ENCODE measurements at places on chromosomes 16 and 17.
A peak's percentile ranks its signal among the peaks of the same experiment; 100 is the strongest.

DNA sequence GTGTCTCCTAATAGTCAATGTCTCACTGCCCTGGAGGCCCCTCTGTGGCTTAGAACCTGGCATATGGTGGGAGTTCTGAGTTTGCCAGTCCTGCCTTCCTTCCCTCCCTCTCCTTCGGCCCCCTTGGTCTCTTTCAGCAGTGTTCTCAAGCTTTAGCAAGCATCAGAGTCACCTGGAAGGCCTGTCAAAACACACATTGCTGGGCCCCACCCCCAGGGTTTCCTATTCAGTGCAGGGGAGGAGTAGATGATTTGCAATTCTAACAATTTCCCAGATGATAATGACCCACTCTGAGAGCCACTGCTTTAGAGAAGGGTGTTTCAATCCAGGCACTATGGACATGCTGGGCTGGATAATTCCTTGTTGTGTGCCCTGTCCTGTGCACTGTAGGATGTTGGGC is 26.4 kb upstream of the TMEM220 start:
- DNase-seq = no peak

DNA sequence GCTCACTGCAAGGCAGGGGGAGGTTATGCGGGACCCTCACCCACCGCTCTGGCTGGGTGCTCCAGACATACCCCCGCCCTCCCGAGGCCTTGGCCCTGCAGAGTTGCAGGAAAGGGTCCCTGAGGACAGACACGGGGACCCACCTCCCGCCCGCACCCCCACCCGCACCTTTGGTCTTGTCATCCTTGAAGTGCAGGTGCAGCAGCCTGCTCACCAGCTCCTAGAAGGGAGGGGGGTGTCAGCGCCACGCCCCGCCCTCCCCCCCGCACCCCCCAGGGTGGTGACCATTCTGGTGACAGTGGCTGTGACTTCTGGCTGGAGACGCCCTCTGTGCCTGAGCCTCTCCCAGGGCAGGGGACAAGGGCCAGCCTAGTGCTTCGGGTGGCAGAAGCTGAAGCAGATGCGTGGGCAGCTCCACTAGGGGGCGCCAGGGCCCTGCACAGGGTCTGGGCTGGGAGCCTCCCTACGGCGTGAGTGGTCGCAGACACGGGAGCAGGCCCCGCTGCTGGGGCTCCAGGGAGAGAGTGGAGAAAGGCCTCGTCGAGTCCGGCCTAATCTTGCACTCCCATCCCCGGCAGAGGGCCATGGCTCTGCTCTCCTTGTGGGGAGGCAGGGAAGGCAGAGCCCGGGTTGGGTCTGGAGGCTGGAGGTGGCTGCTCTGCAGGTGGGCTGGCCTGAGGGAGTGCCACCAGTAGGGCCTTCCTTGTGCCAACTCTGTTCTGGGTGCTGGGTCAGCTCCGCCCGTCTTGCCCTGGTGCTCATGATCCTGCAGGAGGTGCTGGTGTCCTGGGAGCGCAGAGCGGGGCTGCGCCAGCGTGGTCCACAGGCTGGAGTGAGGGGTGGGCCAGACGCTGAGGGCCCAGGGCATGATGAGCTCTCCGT is 2.7 kb downstream of the CENPX start:
- peak; percentile 23 for DNase-seq

- DNase-seq = no peak
Measured at GRCh38 chr17:214881-215331, 33.5 kb upstream of the DOC2B start.

- DNase-seq = no peak
Measured at GRCh38 chr17:385836-386140, 33.2 kb upstream of the RPH3AL start.

GRCh38 chr17:40093580-40094201 is 6.7 kb downstream of the NR1D1 start:
- no peak for DNase-seq

DNA sequence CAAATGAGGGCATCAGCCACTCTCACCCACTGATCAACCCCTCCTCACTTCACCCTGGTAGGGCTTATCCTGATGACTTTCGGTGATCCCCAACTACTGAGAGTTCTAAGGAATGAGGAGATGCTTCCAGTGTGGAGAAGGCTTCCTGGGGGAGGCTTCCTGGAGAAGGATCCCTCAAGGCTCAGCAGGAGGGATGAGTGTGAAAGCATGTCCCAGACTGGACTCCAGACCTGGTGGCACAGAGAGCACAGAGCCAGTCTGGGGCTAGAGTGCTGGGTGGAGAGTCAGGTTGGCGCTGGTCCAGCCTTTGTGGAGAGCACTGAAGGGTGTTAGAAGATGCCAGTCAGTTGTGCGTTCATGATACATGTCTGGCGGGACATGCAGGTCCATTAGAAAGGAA is 53.7 kb downstream of the PLD6 start:
- no peak for DNase-seq

DNA sequence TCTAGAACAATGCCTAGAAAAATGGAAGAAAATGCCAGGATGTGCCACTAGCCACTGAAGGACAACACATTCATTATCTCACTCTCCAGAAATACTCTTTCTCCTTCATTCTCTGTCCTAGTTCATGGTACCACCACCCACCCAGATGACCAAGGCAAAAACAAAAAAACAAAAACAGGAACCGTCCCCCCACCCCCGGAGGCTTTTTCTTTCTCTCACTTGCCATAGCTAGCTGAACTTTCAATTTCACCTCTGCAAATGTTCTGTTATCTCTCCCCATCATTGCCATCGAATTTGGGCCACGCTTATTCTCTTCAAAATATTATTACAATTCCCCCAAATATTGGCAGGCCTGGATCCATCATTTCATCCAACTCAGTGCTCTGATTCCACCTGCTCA is 49.0 kb downstream of the SOX9 start:
- no peak for DNase-seq

- no peak for DNase-seq
Measured at GRCh38 chr16:1180549-1181403, 27.9 kb downstream of the CACNA1H start.

DNA sequence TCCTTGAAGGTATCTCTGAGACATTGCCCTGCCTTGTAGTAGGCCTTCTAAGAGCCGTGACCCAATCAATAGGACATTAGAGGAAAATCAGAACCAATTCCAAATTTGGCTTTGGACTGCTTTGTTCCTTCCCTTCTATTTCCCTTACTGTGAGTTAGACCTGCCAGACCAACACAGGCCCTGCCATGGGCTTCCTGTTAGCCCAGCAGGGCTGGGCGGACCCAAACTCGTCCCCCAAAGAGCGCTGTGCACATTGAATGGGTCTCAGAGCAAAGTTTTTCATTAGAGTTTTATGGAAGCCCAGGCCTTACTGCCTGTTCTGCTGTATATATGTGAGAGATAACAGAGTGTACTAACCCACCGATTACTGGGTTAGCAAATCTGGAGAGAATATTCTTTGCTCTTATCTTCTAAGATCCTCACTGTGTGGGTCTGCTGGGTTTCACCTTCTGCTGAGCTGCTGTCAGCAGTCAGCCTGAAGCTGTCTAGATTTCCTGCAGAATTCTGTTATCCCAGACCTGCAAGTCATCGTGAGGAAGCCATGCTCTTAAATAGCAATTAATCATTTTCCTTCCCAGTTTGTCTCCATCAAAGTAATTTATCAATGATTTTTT is 5.7 kb downstream of the ARHGAP44 start:
- DNase-seq = no peak

DNA sequence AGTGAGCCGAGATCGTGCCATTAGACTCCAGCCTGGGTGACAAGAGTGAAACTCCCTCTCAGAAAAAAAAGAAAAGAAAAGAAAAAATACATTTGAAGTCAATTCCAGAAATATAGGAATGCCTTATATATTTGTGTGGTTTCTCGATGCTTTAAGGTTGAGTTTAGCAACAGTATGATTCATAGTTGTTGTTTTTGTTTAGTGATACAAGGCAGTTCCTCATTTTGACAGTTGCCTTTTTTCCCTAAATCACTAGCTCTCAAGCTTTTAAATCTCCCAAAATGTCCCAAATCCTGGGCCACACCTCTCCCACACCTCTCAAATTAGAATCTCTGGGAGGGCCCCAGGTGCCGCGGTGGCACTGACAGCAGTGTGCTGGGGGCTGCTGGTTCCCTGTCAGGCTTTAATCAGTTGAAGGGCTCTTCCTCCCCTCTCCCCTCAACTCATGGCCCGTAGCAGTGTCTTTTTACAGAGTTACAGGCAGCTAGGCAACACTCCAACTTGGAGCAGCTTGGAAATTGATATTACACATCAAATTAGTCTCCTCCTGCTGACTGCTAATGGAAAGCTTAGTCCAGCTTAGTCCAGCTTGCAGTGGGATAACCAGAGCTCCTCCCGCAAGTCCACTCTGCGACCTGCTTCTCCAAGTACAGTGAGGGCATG is 58.4 kb downstream of the EPN2 start:
- no peak for DNase-seq

DNA sequence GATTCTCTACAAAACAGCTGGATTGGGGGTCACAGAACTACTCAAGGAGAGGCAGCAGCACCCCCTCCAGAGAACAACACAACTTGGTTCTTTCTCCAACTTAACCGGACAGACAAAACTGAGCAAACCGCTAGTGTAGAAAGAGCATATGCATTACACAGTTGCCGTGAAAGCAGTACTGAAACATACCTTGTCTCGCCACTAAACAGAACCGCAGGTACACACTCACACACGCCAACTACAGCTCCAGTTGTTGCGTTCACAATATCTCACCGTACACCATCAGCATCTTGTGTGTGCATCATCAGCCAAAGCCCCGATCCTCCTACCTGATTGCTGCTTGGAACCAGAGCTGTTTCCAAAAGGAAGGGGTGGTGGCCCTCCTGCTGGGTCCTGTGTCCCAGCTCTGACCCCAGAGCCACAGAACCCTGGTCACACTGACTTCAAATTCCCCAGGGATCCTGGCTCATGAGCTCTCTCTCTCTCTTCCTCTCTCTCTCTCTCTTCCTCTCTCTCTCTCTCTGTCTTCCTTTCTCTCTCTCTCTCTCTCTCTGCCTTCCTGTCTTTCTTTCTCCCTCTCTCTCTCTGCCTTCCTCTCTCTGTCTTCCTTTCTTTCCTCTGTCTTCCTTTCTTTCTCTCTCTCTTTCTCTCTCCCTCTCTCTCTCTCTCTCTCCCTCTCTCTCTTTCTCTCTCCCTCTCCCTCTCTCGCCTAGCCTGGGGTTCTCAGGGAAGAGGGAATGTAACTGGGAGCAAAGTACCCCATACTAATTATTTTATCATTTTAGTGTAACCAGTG is 8.4 kb downstream of the PIMREG start:
- DNase-seq = no peak

DNA sequence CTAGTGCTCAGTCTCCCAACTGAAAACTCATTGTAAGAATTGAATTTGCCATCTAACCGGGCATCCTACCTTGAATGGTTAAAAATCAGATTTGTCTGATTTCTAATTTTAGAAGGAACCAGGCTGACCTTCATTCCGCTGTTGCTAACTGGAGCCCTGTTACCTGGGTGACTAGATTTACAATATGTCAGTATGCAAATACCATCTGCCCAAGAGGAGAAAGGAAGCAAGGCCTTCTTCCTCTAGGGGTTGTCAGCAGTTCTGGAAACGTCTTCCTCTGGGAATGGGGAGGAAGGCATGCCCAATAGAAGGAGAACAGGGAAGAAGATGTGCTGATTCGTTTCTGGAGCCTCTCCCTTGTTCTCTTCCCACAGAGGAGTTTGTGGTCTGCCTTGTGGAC is 137.9 kb downstream of the PITPNC1 start:
- no peak for DNase-seq

GRCh38 chr17:34306466-34306865 is 12.8 kb upstream of the CCL8 start:
- no peak for DNase-seq

GRCh38 chr16:86515413-86515776 is 5.1 kb downstream of the FOXF1 start:
- DNase-seq = no peak

GRCh38 chr17:78128551-78129350 is at the start of gene TMC6:
Gene TMC6 (minus strand): TSS chr17:78128755. CDS start chr17:78126832, 1,923 bp downstream.
- peak; percentile 64 for DNase-seq

GRCh38 chr16:31129568-31130335 is 5.8 kb downstream of the PRSS8 start:
- no peak for DNase-seq

GRCh38 chr17:79794659-79795511 is 2.0 kb downstream of the CBX8 start:
- DNase-seq = no peak

GRCh38 chr16:68324780-68325357 is 14.1 kb downstream of the PRMT7 start:
- no peak for DNase-seq

DNA sequence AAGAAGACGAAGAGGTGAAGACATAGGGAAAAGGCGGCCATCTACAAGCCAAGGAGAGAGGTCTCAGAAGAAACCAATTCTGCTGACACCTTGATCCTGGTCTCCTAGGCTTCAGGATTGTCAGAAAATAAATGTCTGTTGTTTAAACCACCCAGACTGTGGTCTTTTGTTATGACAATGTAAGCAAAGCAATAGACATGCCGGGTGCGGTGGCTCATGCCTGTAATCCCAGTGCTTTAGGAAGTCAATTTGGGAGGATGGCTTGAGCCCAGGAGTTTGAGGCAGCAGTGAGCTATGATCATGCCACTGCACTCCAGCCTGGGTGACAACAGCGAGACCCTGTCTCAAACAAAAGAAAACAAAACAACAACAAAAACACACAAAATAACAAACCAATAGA is 64.4 kb downstream of the HAPSTR1 start:
- no peak for DNase-seq

GRCh38 chr16:54240271-54241129 is 46.1 kb downstream of the IRX3 start:
- no peak for DNase-seq

DNA sequence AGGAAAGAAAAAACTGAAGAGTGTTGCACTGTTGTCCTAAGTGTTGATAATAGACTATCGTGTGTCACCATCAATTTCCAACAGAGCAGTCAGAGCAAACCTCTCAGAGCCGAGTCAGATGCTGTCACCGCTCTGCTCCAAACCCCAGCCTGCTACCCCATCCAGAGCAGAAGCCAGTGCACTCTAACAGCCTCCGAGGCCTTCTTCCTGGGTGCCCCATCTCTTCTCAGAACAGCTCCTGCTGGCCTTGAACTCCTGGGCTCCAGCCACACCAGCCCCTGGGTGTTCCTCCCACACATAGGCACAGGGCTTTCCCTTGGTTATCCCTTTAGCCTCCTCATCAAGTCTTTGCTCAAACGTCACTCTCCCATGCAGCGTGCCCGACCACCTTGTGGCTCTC is 21.0 kb downstream of the MEIOB start:
- no peak for DNase-seq

Measured in NCI-H1105 (cell line).